ENCODE measurements at places on chromosomes 3 and 15.

DNA sequence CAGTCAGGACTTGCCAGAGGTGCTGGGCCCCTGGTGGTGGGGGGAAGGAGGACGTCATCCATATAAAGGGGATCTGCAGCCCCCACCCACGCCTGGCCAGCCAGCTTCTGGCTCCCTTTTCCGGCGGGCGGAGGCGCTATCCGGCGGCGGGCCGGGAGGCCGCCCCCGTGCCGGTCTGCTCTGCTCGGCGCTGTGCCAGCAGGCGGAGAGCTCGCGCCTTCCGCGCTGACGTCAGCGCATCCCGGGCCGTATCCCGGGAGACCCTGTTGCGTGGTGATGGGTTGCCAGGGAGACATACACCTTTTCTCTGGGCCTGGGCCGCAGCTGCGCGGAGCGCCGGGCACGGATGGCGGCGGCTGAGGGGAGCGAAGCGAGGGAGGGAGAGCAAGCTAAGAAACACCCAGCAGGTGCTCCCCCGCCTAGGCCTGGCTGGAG is 1.1 kb downstream of the FAM131A start:
- peak; percentile 88 for DNase-seq

DNA sequence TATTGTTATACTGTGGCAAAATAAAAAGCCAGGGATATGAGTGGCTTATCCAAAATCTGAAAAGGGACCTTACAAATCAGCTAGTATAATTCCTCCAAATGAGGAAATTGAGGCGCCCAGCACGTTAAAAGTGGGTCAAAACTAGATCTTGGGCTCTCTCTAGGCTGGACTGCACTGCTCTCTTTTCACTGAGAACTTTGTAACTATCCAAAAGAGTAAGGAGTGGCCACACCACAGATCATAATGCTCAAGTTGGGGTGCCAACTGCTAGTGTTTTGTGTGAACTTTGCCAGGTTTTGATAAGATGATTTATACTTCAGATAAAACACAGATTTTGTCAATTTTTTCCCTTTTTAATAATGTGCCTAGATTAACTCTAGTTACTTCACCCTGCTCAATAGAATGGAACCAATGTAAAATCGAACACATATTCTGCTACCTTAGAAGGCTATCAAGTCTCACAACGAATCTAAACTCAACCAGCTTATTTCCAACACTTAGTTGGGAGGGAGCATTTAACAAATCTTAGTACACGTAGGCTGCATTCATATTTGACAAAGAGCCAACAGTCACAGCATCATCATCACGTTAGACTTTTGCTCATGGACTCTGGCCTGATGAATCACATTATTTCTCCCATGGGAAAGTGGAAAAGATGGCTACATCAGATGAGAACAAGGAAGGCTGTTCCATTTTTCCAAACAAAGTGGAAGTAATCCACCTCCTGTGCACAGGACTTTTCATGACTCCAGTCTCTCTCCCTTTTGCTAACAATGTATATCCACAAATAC is 64.4 kb downstream of the ABI3BP start:
- peak; percentile 71 for DNase-seq

- no peak for DNase-seq
Observed at GRCh38 chr3:16496408-16497222, 16.9 kb downstream of the RFTN1 start.

GRCh38 chr3:160069986-160070385 is 81.4 kb downstream of the IL12A start:
- DNase-seq: no peak

- DNase-seq: peak; percentile 92
Observed at GRCh38 chr3:30511524-30512251, 94.7 kb upstream of the TGFBR2 start.

GRCh38 chr15:33638453-33638852 is 327.7 kb downstream of the RYR3 start:
- no peak for DNase-seq

- DNase-seq: no peak
Observed at GRCh38 chr3:157793745-157794144, 290.5 kb upstream of the VEPH1 start.

DNA sequence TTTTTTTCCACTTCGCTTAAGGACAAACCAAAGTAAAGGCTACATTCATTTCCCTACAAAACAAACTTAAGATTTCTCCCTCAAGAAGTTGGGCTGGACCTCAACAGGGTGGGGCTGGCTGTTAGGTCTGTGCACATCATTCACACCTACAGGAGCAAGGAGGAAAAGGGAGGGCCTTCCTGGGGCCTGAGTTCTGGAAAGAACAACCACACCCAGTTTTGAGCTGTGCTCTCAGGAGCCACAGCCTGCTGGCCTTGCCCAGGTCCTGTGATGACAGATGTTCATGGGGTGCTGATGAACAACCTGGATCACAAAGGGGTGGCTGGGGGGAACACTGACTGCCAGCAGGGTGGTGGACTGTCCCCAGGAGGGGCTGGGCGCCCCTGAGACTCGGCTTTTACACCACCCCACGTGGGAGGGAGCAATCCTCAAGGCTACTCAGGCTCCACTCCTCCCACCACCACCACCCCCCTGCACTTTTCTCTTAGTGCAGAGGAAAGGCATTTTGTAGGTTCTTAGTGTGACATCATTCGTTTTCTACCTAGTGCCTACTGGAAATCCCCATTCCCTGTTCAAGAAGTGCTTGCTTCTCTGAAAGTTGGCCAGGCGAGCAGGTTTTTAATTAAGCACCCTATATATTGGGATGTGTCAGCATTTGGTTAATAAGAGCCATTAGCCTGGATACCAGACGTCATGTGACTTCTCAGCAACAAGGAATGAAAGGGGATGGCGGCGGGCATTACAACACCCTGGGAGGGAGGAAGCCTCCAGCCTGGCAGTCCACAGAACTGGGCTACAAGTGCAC is 35.7 kb downstream of the CCNB2 start:
- no peak for DNase-seq

- DNase-seq: no peak
Observed at GRCh38 chr3:73893089-73893488, 268.3 kb upstream of the PDZRN3 start.

- DNase-seq: no peak
Observed at GRCh38 chr3:160099834-160100233, 111.2 kb downstream of the IL12A start.

GRCh38 chr3:46438831-46439230 is 25.9 kb downstream of the LTF start:
- DNase-seq: no peak

- no peak for DNase-seq
Observed at GRCh38 chr3:105773291-105773690, 95.5 kb downstream of the CBLB start.

GRCh38 chr3:116614795-116615362 is 94.7 kb upstream of the TUSC7 start:
- DNase-seq: no peak

GRCh38 chr3:107661447-107662123 is 138.8 kb downstream of the BBX start:
- peak; percentile 50 for DNase-seq

DNA sequence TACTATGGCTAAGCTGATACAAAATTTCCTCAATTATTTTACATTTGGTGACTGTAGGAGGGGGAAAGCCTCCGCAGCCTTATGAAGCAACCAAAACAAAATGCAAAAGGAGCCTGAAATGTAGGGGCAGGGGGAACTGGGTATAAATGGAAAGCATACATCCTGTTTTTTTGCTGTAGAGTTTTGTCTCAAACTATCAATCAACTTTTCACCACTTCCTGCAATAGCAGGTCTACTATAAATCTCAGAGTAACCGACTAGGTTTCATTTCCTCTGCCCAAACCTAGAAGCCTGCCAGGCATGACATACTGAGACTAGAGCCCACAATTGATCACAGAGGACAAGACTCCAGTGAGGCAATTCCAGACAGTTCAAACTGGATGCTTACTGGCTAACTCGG is 91.3 kb downstream of the SHQ1 start:
- no peak for DNase-seq

- no peak for DNase-seq
Observed at GRCh38 chr3:168888781-168889180, 774.7 kb downstream of the MECOM start.

- DNase-seq: peak; percentile 44
Observed at GRCh38 chr3:25663347-25663868, 1.3 kb downstream of the TOP2B start.

GRCh38 chr3:143970773-143971358 is 757 bp upstream of the DIPK2A start:
- DNase-seq: no peak
